ENCODE measurements at places on chromosomes 4 and X.

- DNase-seq: no peak
Measured at GRCh38 chr4:6221851-6222760, 21.8 kb upstream of the JAKMIP1 start.

DNA sequence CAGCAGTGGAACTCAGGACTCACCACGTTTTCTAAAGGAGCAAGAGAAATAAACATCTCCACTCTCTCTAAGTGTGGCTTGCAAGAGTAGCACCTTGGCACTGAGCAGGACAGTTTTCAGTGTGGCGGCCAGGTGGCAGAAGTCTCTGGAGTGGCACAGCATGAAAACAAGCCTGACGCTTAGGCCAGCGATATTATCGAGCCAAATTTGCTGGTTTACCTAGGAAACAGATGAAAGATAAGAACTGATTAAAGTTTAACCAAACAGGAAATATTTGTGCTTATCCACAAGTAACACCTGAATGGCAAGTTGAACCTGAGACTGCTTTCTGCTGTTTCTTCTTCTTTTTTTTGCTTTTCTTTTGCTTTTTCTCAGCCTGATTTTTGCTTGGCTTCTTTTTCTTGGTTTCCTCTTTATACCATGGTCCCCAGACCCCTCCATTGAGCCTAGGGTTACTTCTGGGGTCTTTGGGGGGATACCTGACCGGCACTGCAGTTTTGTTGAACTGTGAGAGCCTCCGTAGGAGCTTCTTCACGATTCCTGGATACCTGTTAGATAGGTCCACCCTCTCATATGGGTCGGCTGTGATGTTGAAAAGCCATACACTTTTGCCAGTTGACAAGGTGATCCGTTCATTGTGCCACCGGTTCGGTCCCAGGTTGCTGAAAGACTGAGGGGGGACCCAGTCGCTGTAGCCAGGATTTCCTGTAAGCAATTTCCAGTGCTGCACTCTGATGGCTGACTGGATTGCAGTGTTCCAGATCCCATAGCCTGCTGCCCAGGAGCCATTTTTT is 77.3 kb downstream of the ARSJ start:
- no peak for DNase-seq

GRCh38 chrX:40644176-40644575 is 3.2 kb downstream of the CXorf38 start:
- peak; percentile 26 for DNase-seq

GRCh38 chrX:129738466-129739308 is at the start of gene XPNPEP2:
XPNPEP2 (plus strand) TSS chrX:129738979; CDS start chrX:129739214, 235 bp downstream.
- DNase-seq: peak; percentile 54

- no peak for DNase-seq
Measured at GRCh38 chrX:45140812-45141211, 59.9 kb downstream of the DIPK2B start.

GRCh38 chr4:139711461-139711860 is 45.8 kb downstream of the MGST2 start:
- DNase-seq: no peak

GRCh38 chr4:139861471-139861870 is 195.9 kb downstream of the MGST2 start:
- DNase-seq: no peak

DNA sequence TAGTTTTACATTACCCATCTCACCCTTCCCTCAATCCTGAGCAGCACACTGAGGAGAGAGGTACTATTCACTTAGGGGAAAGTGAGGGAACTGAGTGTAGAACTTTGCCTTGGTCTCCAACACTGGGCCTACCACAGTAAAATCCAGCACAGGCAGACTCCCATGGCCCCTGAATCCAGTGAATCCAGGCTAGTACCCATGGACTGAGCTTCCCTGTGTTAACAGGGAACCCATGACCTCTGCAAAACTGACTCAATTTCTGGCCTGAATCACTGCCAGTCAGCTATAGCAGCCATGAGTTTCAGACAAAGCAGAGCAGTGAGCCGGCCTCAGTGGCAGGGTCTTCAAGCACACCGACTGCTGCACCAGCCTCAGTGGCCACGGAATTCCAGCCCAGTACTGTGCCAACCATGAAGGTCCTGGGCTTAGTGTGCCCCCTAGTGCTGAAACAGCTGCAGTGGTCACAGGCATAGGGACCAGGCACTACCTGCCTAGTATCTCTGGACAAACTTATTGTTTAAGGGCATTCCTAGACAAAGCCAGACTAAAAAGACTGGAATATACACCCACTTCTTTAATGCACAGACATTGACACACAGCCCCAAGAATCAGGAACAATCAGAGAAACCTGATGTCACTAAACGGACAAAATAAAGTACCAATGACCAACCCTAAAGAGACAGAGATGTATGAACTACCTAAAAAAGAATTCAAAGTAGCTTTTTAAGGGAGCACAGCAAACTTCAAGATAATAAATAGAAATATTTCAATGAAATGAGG is 127.4 kb upstream of the RPL34 start:
- DNase-seq: no peak

DNA sequence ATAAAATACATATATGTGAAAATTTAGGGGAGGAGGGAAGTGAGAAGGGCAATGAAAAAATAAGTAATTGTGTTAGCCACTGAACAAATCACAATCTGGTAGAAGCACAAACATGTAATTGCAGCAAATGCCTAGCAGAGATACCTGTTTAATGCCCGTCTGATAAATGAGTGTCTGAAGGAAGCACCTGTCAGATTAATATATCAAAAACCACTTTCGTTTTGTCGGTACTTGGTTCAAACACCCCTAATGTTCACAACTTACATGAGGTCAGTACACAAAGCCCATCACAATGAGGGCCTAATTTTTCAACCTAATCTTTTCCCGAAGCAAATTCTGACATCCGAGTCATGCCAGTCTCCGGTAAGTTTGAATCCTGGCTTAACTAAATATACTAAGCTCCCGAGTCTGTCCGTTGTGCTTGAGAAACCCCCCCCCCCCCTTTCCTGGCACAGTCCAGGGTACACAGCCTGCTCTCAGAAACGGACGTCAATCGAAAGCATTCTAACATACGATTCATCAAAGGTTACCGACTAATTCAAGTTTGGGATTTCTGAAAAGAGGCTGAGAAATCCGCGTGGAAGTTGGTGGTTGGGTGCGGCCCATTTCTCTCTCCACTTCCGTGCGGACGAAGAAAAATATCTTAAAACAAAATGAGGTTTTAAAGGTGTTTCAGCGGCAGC is 758 bp downstream of the SDAD1 start:
- DNase-seq: no peak

DNA sequence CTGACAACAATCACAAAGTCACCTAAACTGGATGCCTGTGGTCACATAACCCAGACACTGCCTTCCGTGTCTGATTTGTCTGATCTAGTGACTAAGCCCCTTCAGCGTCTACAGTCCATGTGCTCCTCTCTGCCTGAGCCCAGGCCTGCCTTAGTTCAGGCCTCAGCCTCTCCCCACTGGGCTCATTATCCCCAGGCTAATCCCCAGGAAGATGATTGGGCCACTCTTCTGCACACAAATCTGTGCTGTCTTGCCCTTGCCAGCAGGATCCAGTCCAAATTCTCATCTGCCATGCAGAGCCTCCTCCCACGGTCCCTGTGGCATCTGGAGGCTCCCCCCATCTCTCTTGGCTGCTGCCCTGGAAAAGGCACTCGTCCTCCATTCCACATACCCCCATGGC is 96.5 kb downstream of the SLC2A9 start:
- no peak for DNase-seq

DNA sequence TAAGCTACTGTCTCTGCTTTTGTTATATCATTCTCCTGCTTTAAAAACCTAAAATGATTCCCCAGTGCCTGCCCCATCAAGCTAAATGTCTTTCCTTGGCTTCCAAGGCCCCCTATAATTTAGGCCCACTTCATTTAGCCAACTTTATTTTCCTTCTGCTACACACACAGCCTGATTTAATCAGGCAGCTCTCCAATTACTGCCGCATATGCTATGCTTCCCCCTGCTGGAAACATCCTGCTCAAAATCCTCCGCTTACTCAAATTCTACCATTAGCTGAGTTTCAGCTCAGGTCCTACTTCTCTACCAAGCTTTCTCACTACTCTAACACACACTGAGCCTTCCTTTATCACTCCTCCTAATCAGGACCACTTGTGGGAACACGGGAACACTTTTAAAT is 17.0 kb downstream of the LAMP2 start:
- DNase-seq: peak; percentile 39

- no peak for DNase-seq
Measured at GRCh38 chrX:46782034-46782433, 23.1 kb upstream of the SLC9A7 start.

DNA sequence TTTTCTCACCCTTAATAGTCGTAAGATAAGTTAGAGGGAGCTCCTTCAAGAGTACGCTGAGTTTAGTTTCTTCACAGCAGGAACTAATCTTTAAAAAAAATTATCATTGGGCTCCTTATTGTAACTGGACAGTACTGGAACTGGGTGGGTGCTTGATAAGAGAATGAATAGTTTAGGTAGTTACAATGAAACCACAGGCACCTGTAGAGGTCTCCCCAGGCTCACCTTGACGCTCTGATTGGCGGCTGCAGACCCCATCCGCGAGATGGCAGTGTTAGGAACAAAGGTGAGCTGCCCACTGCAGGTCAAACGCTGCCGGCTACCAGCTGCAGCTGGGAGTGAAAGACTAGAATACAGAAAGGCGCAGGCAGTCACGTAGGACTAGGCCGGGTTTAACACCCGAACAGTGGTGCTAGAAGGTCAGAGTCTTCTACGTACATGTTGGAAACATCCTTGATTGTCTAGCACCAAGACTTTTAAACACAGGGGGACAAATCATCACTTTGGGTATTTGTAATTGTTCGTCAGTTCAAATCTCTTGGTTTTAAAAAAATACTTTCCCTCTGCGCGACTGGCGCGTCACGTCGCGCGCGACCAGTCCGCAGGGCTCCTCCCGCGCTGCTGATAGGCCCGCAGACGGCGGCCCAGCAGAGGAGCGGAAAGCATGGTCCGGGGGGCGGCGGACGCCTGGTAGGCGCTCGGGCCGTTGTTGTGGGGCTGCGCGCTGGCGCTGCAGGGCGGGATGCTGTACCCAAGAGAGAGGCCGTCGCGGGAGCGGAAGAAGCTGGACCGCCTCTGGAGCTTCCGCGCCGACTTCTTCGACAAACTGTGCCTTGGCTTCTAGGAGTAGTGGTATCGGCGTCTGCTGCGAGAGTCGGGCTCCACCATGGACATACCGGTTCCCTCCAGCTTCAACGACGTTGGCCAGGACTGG is 45.6 kb downstream of the SMARCA5 start:
- peak; percentile 76 for DNase-seq

DNA sequence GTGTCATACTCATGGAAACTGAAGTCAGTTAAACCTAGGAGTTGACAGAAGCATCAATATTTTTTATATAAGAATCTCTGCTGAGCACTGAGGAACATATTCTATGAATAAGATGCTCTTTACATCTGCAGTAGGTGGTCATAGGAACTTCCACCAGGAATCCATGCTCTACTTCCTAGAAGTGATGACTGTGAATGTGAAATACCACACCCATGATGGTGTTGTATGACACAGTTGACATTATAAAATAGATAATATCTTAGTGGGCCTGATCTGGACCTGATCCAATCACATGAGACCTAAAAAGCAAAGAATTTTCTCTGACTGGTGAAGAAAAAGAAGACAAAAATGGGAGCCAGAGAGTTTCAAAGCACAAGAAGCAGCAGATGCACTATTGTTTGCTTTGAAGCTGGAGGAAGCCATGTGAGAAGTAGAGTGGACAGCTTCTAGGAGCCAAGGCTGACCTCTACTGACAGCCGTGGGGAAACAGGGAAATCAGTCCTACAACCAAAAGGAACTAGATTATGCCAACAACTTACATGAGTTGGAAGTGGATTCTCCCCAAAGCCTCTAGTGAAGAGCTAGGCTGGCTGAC is 68.6 kb upstream of the HS3ST1 start:
- no peak for DNase-seq

GRCh38 chr4:8050555-8051206 is 107.9 kb downstream of the ABLIM2 start:
- peak; percentile 36 for DNase-seq

GRCh38 chrX:46628460-46629371 is 55.2 kb downstream of the CHST7 start:
- peak; percentile 36 for DNase-seq

DNA sequence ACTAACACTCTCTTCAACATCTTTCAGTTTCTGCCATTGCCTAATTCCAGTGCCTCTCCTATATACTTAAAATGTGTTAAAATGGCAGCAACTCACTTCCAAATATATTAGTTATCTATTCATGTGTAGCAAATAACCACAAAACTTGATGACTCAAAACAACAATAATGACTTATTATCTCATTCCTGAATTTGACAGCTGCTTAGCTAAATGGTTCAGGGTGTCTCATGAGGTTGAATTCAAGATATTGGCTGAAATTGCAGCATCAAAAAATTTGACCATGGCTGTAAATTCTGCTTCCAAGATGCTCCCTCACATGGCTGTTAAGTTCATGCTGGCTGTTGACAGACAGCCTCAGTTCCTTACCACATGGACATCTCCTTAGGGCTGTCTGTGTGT is 25.3 kb downstream of the PITX2 start:
- no peak for DNase-seq

DNA sequence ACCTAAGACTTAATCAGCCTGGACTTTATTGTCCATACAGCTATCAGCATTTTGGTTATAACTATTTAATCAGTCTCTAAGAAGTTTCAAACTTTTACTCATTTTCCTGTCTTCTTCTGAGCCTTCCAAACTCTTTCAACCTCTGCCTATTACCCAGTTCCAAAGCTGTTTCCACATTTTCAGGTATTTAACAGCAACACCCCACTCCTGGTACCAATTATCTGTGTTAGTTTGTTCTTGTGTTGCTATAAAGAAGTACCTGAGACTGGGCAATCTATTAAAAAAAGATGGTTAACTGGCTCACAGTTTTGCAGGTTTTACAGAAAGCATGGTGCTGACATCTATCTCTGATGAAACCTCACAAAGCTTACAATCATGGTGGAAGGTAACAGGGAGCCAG is 195.6 kb downstream of the NPNT start:
- no peak for DNase-seq

DNA sequence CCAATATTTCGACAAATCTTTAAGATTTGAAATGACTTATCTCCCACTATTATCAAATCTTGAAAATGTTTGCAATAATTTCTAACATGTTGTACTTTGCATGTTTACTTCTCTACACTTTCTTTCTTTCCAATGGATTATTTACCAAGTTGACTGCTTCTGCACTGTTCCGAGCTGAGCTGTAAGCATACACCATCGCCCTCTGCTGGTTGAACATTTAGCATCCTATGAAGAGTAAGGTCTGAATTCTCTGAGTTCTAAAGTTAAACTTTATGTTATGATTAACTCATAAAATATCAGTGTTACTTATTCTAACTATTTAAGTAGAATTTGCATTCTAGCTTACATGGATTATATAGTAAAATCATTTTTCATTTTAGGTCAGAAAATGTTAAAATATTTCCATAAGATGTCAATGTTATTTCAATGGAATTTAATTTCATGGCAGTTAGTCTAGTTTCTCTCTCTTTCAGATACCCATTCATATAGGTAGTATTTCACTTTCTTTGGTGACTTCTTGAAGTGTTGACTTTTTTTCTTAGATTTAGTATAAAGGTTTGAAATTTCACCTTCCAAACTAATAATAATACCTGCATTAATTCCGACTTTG is 137.4 kb downstream of the DKK2 start:
- peak; percentile 66 for DNase-seq

- DNase-seq: no peak
Measured at GRCh38 chr4:153426207-153426885, 39.8 kb upstream of the TMEM131L start.
